HuH-7 (cell line): ENCODE measurements at places on chromosomes 6 and 20.

GRCh38 chr6:138278326-138278725, 60.0 kb upstream of the PBOV1 start:
- DNase-seq: peak; percentile 77

DNA sequence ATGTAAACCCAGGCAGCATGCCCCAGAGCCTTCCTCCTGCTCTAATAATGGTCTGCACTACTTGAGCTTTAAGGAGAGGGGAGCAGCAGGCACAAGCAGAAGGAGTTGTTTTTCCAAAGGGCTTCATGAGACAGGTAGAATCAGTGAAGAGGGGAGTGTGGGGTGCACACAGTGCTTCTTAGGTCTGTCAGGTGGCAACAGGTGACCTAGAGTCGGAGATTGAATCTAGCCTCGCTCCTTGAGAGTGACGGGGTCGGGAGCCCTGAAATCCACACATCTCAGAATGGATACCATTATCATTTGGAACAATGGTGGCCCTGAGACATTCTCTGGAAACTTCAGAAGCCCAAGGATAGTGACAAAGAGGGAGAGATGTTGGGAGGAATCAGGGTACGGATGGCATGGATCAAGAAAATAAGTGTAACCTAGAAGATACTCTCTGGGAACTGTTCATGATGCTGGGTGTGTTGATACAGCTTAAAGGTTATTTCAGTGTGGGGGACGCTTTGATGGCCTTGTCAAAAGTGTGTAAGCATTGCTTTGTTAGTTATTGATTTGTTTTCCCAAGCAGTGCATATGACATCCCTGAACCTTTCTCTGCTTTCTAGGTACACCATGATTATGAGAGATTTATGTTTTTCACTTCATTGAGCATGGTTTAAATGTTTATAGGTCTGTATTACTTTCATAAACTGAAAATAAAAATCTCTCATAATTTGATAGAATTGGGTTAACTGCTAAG, 77.8 kb upstream of the L3MBTL3 start:
- DNase-seq: no peak

DNA sequence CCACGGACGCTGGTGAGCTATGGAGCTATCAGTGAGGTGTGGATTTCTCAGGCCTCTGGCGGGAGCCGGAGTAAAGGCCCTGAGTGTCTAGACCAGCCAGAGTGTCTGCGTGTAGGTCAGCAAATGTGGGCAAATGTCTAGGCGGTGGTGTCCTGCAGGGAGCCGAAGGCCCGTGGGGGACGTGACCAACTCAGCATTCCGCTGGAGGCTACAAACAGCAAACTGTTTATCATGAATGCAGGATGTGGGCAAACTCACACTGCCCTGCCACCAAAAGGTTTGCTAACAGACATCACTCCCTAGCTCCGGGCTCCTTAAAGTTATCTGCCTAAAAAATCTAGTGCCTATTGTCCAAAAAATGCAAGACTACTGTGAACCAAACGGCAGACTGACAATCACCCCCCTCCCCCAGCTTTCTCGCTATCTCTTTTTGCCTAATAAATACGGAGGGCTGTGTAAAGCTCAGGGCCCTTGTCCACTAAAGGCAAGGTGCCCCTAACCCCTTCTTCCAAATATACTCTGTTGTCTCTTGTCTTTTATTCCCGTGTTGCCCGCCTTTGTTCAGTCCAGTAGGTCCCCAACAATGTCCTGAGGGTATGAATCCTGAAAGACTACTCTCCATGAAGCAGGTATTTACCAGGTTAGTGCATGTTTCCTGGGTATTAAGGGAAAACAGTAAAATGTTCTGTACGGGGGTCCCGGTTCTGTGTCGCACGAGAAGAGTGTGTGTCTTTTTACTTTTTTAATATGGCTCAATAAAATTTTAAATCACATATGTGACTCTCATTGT, 29.0 kb upstream of the AFDN start:
- no peak for DNase-seq

DNA sequence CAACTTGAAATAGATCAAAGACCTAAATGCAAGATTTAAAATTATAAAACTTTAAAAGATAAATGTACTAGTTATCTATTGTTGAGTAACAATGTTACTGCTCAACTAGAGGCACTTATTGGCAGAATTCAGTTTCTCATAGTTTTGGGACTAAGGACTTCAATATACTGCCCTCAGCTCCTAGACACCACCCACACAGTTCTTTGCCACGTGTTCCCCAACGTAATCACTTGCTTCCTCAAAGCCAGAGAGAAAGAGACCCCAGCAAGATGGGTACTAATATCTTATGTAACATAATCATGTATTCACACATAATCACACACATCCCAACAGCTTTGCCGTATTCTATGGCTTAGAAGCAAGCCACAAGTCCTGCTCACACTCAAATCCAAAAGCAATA, 50.3 kb upstream of the SLC22A16 start:
- DNase-seq: no peak

GRCh38 chr6:148493424-148493823, 150.8 kb downstream of the SASH1 start:
- no peak for DNase-seq
